Suprapubic skin (tissue), 4 donors: ENCODE measurements at places on chromosomes 6 and 20.
A peak's percentile ranks its signal among the peaks of the same experiment; 100 is the strongest.

GRCh38 chr20:25227317-25227831 lies 20.5 kb upstream of the PYGB start:
- H3K27ac ChIP-seq: peak overlapping the region; percentile 62
- H3K27me3 ChIP-seq: no peaks in the 10 kb centered on the region
- H3K36me3 ChIP-seq: peaks cover 5% of the 10 kb centered on the region
- DNase-seq: no peak

GRCh38 chr20:33391722-33392415 lies 9.4 kb downstream of the CDK5RAP1 start:
- H3K4me1 ChIP-seq: no peaks in the 10 kb centered on the region
- no peak overlapping the region for H3K27ac ChIP-seq
- peaks cover 73% of the 10 kb centered on the region for H3K36me3 ChIP-seq
- no peak for DNase-seq

GRCh38 chr6:7910298-7910653 lies 312 bp downstream of the TXNDC5 start:
- no peaks in the 10 kb centered on the region for H3K27me3 ChIP-seq
- peak overlapping the region; percentile 96 for H3K4me3 ChIP-seq
- H3K27ac ChIP-seq: peak overlapping the region; percentile 84
- H3K4me1 ChIP-seq: peaks cover 22% of the 10 kb centered on the region
- no peak for DNase-seq

DNA sequence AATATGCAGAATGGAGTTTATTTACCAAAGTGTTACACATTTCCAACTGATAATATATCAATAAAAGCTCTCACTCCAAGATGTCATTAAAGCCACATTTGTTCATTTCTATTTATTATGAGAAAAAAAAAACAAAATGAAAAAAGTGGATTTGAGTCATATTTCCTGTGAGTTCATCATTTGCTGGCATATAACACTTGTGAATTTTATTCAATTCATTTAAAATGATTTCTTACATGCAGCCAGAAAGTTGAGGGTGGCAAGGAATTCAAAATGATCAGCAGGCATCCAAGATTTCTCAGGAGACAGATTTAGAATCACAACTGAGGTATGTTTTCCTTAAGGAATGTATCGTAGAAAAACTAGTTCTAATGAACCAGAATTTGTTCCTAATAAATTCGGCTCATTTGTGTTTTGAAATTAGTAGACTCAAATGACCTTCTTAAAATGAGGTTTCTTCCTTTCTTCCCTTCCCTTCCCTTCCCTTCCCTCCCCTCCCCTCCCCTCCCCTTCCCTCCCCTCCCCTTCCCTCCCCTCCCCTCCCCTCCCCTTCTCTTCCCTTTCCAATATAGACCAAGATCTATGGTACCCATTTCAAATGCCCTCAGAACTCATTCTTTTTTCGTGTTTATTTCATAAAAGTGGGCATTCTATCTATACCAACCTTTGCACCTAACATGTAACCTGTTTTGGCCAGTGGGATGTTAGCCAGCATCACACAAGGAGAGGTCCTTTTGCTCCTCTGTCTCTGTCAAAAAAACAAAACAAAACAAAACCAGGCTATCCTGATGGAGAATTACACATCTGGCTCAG lies 357.9 kb upstream of the TSHZ2 start:
- H3K4me3 ChIP-seq: no peak overlapping the region
- H3K27me3 ChIP-seq: peaks cover 10% of the 10 kb centered on the region

- no peak for DNase-seq
- no peaks in the 10 kb centered on the region for H3K27me3 ChIP-seq
- no peak overlapping the region for H3K4me3 ChIP-seq
- H3K36me3 ChIP-seq: no peaks in the 10 kb centered on the region
- H3K27ac ChIP-seq: no peak overlapping the region
Observed at GRCh38 chr20:15922556-15922955, 650.7 kb downstream of the KIF16B start.

GRCh38 chr6:130046671-130047070 lies 28.3 kb downstream of the L3MBTL3 start:
- H3K4me1 ChIP-seq: no peaks in the 10 kb centered on the region
- peaks cover 20% of the 10 kb centered on the region for H3K36me3 ChIP-seq
- no peak overlapping the region for H3K27ac ChIP-seq
- no peaks in the 10 kb centered on the region for H3K27me3 ChIP-seq
- no peak overlapping the region for H3K4me3 ChIP-seq
